ENCODE measurements at places on chromosomes 3 and 15.

GRCh38 chr15:65638681-65639089, 16.9 kb downstream of the SLC24A1 start:
- peak; percentile 67 for DNase-seq

DNA sequence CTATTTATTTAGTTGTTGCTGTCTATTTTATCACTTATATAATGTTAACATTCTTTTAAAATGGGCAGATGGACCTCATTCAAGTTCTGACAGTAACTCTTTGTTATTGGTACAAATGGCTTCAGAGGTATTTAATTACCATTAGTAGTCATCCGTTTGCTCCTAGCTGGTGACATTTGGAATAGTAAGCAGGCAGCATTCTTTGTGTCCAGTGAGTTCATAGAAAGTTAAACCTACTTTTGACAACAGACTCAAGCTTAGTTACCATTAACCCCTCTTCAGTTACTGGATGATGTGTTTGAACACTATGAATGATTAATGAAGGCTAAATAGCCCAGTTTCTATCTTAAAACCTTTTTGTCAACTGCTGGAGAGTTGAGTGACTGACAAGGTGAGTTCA, 500.7 kb upstream of the ATP11B start:
- no peak for DNase-seq

DNA sequence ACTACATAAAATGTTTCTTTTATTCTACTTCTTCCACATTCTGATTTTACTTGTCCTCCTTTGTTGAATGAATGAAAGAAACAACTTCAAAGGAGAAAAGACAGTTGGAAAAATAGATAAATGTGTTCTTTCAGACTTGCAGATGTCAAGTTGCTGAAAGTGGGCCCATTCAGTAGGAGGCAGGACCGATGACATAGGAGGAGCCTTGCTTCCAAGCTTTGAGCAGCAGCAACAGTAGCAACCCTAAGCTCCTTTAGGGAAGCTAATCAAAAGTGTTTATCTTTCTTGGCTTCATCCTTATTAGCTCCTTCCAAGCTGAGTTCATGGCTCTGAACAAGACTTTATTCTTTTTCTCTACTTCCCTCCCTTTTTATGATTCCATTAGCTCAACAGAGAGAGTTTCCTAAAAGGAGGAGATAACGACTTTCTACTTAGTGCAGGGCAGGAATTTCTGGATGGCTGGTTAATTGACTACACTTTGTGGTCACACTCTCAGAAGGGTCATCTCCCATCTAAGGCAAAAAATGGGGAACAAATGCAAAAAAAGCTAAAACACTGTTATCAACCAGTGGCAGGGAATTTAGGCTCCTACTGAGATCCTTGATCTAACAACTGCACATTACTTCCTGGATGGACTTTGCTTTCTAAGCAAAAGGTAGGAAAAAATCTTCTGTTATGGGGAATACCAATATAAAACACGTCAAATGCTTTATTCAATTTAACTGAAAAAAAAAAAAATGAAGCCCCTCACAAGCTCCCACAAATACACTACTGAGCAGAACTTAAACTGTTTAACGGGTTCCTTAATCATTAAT, 4.8 kb downstream of the MORC1 start:
- no peak for DNase-seq

DNA sequence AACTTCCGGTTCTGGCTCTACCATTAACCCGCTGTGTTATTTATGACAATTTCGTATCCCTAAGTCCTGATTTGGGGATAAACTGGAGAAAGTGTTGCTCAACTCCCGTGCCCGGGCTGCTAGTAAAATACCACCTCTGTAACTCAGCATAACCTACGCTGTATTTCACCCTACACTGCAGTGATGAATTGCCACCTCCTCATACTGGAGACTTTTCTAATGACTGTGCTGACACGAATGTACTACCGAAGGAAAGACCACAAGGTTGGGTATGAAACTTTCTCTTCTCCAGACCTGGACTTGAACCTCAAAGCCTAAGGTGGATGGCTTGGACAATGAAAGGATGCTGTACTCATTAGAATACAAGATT, 16.5 kb downstream of the SLC51A start:
- no peak for DNase-seq

GRCh38 chr15:46442184-46442583, 807.4 kb downstream of the SQOR start:
- peak; percentile 99 for DNase-seq

GRCh38 chr15:40100947-40101905, 7.5 kb downstream of the BMF start:
- DNase-seq: no peak

DNA sequence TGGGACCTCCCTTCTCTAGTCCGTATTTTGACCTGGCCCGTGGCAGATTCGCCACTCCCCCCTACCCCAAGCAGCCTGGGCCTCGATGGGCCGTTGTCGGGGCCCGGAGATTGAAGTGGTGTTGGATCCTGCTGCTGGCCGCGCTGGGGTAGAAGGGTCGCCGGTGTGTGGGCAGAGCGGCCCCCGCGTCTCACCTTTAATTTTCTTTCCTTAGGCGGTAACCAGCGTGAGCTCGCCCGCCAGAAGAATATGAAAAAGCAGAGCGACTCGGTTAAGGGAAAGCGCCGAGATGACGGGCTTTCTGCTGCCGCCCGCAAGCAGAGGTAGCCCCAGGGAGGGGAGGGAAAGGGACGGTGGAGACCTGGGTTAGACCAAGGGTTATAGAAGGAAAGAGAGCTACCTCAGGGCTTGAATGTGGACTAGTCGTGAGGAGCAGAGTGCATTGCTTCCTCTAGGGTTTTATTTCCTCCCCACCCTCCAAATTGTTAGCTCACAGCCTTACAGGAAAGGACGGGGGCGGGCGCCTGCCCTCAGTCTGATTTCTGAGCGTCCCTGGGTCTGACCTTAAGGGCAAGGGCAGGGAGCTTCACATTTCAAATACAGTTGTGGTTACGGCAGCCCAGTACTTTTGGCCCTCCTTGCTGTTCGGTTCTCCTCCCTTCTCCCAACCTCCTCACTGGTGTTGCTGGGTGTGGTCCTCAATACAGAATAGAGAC, 799 bp downstream of the SERF2 start:
- no peak for DNase-seq
